Renal cortex interstitium (tissue), 15 donors: ENCODE measurements at places on chromosomes 3 and 15. TPM values are rescaled to one million over a fixed set of nuclear protein-coding genes. Genes with fewer than 3 reads are reported as not detected.

Gene CCDC54
- polyA plus RNA-seq = 0.17 TPM

Gene SLC22A13
- 2.7 TPM for polyA plus RNA-seq

Gene TMOD3
- polyA plus RNA-seq = 48.3 TPM

Gene AADAC
- 0.36 TPM for polyA plus RNA-seq

Gene RASGRP1
- 11.4 TPM for polyA plus RNA-seq
